ENCODE measurements at places on chromosomes 1 and 21.

DNA sequence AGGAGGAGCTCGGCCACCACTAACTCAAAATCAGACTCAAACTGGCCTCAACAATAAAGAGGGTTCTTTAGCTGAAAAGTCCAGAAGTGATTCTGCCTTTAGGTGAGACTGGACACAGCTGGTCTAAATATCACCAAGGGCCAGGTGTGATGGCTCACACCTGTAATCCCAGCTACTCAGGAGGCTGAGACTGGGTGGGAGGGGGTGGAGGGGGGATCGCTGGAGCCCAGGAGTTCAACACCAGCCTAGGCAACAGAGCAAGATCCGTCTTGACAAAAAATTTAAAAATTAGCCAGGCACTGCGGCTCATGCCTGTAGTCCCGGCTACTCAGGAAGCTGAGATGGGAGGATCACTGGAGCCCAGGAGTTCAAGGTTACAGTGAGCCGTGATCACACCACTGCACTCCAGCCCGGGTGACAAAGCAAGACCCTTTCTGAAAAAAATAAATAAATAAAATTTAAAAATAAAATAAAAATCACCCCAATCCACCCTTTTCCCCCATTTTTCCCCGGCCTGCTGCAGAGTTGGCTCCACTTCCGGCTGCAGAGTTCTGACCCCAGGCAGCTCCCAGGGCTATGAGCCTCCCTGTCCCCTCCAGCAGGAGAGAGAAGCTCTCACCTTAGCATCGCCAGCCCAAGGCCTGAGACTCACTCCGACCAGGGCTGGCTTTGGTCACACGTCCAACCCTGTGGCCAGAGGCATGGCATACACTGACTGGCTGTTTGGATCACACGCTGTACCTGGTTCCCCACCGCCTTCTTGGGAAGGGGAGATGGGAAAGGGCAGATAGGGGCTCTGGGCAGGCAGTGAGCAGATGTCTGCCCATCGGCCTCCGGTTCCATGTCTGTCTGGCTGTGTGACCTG, 87.3 kb upstream of the IFFO2 start:
- DNase-seq = no peak

DNA sequence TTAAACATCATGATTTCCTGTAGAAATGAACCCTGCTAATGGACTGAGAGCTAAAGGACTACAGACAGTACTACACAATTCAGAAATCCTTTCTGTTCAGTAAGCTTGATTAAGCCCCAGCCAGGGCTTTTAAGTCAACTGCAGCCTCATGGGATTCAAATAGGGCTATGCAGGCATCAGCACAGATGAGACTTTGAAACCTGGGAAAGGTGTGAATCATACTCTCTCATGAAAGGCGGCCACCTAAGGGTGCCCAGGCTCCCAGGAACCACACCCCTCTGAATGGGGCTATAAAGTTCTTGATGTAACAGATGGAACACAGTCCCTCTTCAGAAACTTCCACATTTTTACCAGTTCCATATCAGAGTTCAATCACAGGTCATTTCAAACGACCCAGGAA, 7.6 kb downstream of the SIPA1L2 start:
- DNase-seq = no peak

- DNase-seq = no peak
Measured at GRCh38 chr21:33135925-33136324, 66.0 kb downstream of the OLIG1 start.

- DNase-seq = no peak
Measured at GRCh38 chr21:28142697-28143096, 850.0 kb downstream of the LTN1 start.

- DNase-seq = no peak
Measured at GRCh38 chr1:221035662-221036153, 156.5 kb downstream of the HLX start.

DNA sequence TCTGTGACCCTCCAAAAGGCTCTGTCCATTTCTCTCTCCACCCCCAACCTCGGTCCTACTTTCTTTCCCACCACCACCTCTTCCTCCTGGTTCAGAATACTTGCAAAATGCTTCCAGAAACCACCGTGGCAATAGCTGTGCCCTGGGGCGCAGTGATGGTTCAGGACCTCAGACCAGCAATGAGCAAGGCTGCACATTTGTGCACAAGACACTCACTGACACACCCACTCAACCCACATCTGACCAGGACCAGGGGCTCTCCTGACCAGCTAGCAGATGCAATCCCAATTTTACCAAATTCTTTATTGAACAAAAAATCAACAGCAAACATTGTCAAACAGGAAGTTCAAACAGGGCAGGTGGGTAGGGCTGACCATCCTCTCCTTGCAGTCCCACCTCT, 25.7 kb downstream of the SPOCD1 start:
- DNase-seq = no peak

DNA sequence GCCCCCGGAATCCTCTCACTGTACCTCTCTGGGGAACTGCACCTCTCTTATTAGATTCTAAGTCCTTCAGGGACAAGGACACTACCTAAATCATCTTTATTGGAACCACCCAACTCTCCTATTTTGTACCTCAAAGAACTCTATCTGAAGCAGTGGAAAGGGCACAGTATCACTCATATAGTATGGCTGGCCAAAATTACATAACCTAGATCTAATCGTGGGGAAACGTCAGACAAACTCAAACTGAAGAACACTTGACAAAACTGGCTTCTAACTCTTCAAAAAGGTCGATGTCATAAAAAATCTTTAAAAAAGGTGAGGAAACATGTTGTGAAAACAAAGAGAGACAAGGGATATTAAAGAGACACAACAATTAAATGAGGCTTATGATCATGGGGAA, 210.0 kb downstream of the SLC45A1 start:
- DNase-seq = no peak

DNA sequence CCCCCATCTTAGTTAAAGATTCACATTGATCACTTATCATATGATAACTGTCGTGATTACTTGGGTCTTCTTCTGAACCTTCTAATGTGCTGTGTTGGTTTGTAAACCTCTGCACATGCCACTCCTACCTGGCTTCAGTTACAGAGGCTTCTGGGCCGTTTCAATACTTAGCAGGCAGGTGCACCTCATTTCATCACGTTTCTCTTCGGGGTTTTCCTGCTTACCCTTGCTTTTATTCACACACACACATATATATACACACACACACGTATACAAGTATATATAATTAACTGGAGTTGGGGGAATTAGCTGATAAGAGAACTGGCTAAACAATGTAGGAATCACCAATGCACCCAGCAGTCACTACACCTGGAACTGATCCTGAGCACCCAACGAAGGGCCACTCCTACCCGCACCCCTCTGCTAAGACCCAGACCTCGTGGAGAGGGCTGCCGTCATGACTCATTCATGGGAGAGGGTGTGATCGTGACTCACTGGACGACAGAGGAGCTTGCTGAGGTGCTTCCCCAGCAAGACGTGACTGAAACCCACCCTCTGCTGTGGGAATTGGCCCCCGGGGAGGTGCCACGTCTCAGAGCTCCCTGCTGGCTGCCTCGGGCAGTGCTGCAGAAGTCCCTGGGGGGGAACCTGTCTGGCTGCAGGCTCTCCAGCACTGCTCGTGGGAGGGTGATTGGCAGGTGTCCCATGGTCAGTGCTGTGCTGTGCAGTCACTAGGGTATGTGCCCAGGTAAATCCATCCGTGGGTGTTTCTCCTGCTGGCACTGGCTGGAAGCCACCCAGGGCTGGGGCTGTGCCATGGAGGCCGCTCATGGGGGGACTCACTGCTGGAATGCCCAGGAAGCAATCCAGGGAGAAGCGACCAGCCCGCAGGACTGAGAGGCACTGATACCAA, 166.6 kb downstream of the DYRK1A start:
- DNase-seq = no peak

- DNase-seq = no peak
Measured at GRCh38 chr1:60149251-60149650, 75.7 kb upstream of the C1orf87 start.

DNA sequence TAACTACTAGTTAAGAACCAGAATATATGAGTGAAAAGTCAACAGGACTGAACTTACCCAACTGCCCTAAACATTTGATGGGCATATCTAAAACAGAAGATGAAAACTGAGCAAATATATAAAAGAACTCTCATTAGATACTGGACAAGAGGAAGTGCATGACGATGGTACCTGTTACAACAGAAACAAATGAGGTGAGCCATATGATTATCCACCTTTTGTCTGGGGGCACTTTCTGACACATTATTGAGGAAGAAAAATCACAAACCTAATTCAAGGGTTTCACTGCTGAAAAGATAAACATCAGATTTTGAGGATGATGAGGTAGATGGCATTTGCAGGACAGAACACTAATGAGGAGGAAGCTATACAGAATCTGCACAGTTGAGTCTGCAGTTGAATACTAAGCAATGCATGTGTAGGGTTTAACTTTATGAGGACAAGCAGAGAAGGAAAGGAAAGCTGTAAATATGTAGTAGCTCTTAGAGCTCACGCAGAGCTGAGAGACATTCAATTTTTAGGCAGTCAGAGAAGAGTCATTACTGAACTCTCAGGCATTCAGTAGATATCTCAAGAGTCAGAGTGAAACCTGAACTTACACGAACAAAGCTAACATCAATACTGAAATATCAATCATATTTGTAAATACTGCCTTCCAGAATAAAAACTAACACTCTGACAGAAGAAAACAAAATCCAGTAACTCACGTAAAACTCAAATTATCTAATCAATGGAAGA, 262.1 kb downstream of the AKT3 start:
- DNase-seq = no peak

GRCh38 chr1:228744356-228744755, 9.1 kb downstream of the RHOU start:
- DNase-seq = no peak

DNA sequence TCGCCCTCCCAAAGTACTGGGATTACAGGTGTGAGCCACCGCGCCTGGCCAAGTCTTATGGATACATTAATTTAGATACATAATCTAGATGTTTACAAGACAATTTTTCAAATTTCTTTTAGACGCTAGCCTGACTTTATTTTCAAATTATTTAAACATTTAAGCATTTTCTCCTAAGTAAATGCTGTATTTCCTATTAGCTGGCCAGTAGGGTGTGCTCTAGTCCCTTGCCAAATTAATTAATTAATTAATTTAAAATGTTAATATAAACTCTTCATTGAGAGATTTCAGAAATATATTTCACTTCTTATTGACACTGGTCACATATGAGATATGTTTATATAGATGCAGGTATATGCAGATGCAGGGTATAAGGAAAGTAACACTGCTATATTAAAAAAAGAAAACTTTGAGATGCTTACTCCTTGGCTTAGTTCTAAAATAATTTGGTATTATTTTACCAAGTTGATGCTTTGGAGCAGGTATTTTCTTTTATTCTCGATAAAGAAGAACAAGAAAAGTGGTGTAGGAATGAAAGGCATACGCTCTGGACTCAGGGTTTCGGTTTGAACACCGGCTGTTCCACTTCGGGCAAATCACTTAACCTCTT, 5.2 kb upstream of the ERRFI1 start:
- no peak for DNase-seq

- no peak for DNase-seq
Measured at GRCh38 chr1:63914241-63914640, 140.4 kb downstream of the ROR1 start.

DNA sequence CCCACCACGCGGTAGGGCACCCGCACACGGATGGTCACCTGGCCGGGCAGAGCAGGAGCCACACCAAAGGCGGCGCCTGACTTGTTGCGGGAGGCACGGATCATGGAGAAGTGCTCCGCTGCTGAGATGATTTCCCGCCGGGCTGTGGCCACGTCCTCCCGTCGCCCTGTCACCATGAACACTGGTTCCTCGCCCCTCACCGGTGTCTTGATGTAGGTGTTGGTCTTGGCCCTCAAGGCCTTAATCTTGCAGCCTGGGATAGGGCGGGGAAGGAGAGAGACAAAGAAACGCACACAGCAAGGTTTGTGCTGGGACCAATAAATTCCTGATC, 4.9 kb downstream of the MEX3A start:
- no peak for DNase-seq

- DNase-seq = no peak
Measured at GRCh38 chr21:31258073-31258472, 86.0 kb downstream of the TIAM1 start.

DNA sequence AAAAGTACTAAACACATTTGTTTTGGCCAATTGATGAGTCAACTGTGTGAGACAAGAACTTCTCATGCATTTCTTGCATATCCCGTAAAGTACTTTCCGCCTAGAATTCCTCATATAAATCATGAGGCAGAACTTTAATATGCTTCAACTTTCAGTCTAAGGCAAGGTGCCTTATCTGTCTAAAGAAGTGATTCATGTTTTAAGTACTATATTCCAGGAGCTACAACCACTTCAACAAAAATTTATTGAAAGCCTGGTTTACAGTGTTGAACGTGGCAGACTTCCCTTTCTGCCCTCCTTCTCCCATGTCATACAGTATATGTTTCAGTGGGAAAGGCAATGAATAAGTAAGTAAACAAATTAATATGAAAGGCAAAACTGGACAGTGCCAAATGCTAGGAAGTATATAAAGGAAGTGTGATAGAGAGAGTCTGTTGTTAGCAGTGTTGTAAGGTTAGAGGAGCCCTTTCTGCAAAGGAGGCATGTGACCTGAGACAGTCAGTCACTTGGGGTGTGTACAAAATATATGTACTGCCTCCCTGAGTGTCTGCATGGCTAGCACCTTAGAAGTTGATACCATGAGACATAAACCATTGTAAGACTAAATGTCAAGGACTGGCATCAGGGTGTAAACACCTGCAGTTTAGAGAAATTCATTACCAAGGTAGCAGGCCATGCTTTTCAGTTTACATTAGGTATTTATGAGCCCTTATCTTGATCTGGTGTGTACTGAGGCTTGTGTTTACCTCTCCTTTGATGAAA, 362.2 kb downstream of the SRGAP2C start:
- no peak for DNase-seq

DNA sequence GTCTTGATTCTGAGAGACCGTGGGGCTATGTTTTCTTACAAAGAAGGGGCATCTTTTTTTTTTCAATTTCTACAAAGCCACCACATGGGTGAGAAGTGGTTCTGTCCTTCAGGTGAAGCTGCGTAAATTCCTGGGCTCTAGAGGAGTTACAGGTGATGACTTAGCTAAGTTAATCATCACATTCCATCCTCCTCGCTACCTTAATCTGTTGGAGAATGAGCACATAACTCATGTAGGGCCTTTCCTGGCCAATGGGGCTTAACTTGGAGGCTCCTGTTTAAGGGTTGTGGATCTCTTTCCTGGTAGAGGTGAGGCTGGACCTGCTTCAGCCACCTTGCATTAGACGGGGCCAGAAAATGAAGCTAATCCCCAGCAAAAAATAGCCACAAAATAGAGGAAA, 19.9 kb downstream of the REG4 start:
- no peak for DNase-seq

DNA sequence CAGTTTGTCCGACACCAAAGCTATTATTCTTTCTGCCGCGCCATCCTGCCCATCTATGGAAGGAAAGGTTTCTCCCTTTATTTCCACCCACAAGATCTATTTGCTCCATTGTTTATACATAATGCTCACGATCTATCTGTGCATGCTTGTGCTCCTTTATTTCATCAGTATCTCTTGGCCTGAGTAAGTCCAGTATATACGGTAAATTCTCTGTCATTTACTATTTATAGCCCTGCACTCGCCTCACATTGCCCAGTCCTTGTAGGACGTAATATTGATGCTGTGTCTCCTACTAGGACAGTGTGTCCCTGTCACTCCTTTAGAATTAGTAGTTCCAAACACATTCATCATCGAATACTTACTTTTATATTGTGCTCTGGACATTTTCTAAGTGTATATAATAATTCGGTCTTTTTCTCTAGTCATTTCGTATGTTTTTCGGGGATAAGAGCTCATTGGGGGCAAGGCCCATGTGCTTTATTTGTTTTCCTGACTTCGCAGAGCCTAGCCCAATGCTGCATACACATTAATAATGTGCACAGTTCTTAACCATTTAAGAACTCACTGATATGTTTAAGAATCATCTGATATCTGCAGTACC, 3.1 kb upstream of the NID1 start:
- no peak for DNase-seq

Data from NCI-H1417 treated with DMSO at 0.1 percent for 48 hours (cell line).